ENCODE measurements at places on chromosomes 12 and 14.

DNA sequence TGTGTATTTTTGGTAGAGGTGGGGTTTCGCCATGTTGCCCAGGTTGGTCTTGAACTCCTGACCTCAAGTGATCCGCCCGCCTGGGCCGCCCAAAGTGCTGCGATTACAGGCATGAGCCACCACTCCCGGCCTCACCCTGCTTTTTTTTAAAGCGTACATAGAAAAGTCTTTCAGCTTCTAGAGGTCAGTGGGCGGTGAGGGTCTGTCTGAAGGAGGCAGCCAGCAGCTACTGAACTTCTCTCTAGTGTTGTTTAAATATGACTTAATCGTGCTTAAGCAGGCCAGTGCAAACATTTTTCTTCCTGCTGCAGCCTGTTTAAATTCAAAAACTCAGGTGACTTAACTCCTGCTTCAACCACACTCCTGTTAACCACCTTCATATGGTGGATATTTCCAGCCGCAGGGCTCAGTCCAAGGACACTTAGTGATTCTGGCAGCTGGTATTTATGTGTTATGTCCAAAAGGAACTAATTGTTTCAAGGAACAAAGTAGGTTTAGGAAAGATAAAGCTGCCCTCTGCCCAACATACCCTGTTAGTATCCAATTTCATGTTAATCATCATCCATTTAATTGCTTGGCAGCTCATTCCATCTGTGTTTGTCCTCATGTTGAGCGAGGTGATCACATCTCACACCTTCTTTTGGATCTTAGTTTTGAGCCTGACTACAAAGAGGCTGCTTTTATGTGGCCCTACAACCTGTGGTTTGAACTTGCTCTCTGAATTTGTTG is 2.0 kb downstream of the PRKAB1 start:
- peak; percentile 80 for DNase-seq

DNA sequence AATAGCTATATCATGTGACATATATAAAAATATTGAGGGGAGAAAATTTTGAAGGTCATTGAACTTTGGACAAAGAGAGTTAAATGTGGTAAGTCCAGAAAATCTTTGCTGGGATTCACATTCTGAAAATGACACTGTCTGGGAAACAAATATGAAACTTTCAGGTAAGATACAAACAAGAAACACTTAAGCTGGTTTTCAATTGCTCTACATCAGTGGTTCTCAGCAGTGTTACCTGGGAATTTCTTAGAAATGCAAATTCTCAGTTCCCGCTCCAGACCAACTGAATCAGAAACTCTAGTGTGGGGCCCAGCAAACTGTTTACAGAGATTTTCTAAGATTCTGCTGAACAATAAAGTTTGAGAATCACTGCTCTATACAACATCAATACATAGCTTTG is 3.6 kb upstream of the CDK17 start:
- no peak for DNase-seq

- DNase-seq: no peak
These were observed 29.7 kb downstream of the PLEKHG3 start for GRCh38 chr14:64733899-64734298.

- no peak for DNase-seq
These were observed 159.9 kb upstream of the TMTC1 start for GRCh38 chr12:29943683-29944082.

- DNase-seq: no peak
These were observed 43.7 kb upstream of the CNTN1 start for GRCh38 chr12:40648519-40648918.

GRCh38 chr14:106489112-106489881 is 962.9 kb downstream of the TMEM121 start:
- DNase-seq: no peak

- no peak for DNase-seq
These were observed 26.4 kb upstream of the RASSF3 start for GRCh38 chr12:64583771-64584421.

DNA sequence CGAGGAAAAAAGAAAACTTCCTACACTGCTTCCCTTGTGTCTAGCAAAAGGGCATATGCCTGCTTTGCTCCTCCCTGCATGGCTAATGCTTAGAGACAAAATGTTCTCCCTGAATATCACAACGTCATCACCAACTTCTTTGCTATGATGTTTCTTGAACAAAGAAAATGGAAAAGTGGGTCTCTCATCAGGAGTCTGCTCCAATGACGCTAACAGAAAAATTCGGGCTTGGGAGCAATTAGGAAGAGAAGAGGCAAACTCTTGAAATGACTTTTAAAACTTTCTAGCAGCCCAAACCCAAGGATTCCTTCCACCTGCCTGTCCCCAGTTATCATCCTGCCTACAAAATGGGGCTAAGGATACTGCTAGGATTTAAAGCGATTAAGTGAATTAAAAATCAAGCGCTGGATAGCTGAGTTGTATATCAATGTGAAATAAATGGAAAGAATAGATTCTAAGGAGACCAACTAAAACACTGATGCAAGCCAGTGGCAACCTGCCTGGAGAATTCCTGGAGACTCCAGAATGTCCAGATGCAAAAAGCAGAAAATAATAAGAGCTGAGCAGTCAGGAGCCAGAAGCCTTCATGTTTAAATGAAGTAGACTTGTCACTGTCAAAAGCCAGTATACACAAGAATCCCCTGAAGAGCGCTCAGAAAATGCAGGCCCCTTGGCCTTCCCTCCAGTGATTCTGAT is 183.8 kb downstream of the DPF3 start:
- DNase-seq: no peak

DNA sequence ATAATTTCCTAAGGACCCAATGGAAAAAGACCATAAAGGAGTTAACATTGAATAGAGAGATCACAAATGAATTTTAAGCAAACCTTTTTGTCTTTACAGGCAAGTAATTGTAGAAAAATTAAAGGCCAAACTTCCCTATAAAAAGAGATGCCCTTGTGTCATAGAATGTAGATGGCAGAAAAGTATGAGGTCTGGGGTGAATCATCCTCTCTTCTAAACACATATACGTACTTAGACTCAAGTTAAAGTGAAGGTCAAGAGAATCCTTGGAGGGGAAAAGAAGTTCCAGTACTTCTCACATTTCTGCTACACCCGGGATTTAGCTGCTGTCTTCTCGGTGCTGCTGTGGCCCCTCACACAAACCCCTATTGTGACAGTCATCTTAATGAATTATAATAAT is 116.2 kb upstream of the ARID2 start:
- no peak for DNase-seq

GRCh38 chr14:97251491-97252155 is 454.4 kb downstream of the VRK1 start:
- no peak for DNase-seq

- DNase-seq: peak; percentile 41
These were observed 75.3 kb upstream of the TMPO start for GRCh38 chr12:98439981-98440581.

DNA sequence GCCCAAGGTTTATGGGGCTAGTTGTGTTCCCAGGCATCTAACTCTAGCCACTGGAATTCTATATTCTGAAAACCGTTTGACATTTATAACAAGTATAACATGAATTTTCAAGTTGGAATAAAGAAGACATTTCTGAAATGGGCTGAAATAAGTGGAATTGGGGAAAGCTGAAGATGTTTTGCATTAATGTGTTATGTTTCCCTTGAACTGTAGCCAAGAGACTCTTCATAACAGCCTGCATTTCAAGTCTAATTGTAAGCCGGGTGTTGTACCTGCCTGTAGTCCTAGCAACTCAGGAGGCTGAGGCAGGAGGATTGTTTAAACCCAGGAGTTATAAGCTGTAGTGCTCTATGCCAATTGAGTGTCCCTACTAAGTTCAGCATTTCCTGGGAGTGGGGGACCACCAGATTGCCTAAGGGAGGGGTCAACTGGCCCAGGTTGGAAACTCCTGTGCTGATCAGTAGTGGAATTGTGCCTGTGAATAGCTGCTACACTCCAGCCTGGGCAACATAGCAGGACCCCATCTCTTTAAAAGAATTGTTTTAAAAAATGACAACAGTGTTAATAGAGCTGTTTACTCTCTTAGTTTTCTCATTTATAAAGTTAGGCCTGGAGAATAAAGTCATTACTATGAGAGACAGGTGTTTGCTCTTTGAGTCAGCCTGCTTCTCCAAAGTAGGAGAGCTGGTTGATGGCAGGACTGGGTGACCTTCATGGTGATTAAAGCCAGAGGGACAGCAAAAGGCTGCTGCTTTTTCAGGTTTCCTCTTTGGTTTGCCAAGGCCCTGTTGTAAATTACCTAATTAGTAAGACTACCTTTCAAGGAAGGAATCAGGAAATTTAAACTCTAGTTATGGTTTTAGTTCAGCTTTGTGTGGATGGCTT is 483.6 kb upstream of the RGS6 start:
- no peak for DNase-seq

GRCh38 chr14:73728717-73729330 is 14.6 kb upstream of the PNMA1 start:
- peak; percentile 91 for DNase-seq

DNA sequence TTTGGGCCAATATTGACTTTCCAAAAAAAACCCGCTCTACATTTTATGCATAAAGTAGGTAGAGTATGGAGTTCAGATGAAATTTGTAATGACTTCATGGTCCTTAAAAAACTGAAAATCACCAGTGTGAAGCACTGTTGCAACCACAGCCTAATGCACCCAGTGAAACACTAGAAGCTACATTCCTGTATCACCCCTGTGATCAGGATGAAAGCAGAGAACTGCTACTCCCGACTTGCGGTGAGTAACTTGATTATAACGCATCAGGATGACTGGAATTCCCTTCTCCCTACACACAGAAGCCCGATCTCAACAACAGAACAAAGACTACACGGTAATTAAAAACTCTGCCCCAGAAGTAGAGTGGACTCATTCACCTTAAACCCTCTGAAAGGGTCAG is 33.8 kb downstream of the SPTB start:
- no peak for DNase-seq

- peak; percentile 9 for DNase-seq
These were observed 48.8 kb upstream of the VRK1 start for GRCh38 chr14:96748362-96748761.

DNA sequence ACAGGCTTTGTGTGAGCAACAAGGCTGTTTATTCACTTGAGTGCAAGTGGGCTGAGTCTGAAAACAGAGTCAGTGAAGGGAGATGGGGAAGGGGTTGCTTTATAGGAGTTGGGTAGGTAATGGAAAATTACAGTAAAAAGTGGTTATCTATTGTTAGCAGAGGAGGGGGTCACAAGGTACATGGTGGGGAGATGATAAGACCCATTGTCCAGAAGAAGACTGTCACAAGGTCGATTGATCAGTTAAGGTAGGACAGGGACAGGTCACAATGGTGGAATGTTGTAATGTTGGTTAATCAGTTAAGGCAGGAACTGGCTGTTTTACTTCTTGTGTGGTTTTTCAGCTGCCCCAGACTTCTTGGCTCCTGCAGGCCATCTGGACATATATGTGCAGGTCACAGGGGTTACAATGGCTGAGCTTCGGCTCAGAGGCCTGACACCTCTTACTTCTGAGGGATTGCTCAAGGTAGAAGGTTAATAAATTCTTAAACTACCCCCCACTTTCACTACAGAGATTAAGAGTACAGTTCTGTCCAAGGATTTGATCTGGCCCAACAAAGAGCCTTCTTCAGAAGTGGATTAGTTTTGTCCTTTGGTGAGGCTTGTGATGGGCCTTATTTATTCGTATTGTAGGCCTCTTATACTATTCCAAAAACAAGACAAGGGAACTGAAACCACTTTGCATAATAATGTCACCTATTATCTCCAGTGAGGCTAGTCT is 13.8 kb upstream of the DHRS4 start:
- DNase-seq: no peak

GRCh38 chr14:22641846-22642245 is 2.3 kb downstream of the OR6J1 start:
- peak; percentile 7 for DNase-seq

DNA sequence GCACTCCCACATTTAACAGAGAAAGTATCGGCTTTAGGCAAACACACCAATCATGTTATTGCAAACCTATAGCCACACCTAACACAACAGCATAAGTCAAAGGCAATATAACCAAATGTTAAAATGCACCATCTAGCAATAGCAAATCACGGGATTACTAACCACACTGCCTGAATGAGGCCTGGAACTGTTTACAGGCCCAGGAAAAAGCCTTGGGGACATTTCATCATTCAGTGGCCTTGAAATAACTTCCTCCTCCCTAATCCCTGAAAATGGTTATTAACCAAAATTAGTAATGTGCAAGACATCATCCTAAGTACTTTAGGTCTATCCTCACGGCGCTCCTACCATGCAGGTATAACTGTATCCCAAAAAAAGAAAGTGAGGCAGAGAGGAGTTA is 2.3 kb downstream of the GALC start:
- DNase-seq: no peak

GRCh38 chr14:28772613-28773012 is 6.0 kb downstream of the FOXG1 start:
- no peak for DNase-seq

DNA sequence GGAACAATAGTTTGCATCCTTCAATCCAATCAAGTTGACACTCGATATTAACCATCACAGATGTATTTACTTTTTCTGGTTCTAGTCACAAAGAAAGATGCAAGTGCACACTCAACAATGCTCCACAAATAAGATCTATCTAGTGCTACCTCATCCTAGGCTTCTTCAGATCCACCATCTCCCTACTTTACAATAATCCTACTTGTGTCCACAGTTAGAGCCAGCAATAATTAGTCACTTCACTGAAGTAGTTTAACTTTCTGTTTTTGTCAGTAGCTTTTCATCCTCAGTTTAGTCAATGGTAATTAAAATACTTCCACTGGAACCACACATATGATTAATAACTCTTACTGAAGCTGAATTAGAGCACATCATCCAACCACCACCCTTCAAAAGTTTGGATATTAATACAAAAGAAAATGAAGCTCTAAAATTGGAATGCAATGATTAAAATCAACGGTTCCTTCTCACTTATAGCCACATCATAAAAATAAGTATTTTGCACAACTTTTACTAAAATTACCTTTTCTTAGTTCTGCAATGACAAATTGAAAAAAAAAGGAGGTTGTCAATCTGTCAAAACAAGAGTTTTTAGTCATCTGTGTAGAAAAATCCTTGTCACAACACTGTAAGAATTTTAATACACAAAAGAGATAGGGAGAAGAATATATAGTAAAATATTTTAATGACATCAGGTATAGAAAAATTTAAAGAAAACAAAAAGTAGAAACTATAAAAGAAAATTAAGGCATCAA is 28.2 kb upstream of the SNRPF start:
- no peak for DNase-seq

GRCh38 chr14:103527408-103528145 is 1.4 kb upstream of the TRMT61A start:
- DNase-seq: no peak

- DNase-seq: no peak
These were observed 12.4 kb downstream of the IL22 start for GRCh38 chr12:68240975-68241374.

DNA sequence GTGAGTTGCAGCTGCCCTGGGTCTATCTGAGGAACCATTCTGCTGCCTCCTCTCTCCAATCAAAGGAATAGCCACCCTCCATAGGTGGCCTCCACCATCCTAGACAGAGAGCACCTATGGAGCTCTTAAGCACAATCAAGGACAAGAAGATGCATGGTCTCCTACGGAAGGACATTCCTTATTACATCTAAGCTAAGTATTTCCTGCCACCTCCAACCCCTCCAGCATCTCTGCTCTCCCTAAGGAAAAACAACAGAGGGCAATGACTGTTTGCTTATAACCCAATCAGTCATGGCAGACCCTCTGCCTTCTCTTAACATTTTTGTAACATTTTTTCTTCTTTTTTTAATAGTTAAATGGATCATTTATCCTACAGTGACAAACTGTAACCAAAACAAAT is 14.8 kb upstream of the OR6J1 start:
- no peak for DNase-seq

GRCh38 chr12:78470354-78471195 is 394.0 kb upstream of the SYT1 start:
- DNase-seq: peak; percentile 58
